ENCODE measurements at places on chromosomes 2 and 18.

GRCh38 chr2:228652366-228652765 is 470.9 kb upstream of the SPHKAP start:
- no peak overlapping the region for H3K27ac ChIP-seq
- no peaks in the 10 kb centered on the region for H3K36me3 ChIP-seq
- H3K27me3 ChIP-seq: no peaks in the 10 kb centered on the region

DNA sequence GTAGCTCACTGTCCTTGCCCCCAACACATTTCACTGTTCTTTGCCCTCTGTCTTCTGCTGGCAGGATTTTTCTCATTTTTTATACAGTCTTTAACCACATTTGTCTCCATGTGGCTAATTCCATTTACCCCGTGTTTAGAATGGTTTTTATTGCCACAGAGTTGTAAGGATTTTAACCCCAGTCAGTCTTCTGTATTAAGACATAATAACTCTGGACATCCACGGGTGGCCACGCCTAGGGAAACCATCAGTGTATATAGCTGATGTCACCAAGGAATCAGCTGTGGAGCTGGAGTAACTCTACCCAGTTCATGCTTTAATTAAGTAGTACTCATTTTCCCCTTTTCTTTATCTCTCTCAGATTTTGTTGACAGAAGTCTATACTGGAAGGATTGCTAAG is 139.8 kb downstream of the MAP4K4 start:
- peak overlapping the region; percentile 60 for H3K27ac ChIP-seq
- peaks cover 7% of the 10 kb centered on the region for H3K4me1 ChIP-seq
- no peak for DNase-seq
- peaks cover 51% of the 10 kb centered on the region for H3K36me3 ChIP-seq
- H3K27me3 ChIP-seq: no peaks in the 10 kb centered on the region
- H3K4me3 ChIP-seq: no peak overlapping the region

DNA sequence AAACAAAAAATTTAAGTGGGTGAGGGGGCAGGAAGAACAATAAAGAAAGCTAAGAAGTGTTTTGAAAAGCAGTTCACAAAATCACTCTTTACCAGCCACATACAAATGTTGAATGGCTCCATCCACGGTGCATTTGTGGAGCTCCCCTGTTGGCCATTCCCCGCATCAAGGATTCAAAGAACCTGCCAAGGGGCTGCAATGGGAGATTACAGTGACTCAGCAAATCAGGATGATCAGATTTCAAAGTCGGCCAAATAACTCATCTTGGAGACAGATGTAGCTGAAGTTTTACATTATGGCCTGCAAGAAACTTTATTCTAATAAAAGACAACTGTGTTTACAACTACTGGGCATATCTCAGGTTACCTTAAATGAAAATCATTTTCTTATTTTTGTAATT is 26.9 kb downstream of the COL4A3 start:
- H3K4me3 ChIP-seq: no peak overlapping the region
- peaks cover 15% of the 10 kb centered on the region for H3K36me3 ChIP-seq
- H3K27me3 ChIP-seq: no peaks in the 10 kb centered on the region

GRCh38 chr2:174858745-174859144 is 94.5 kb upstream of the CHRNA1 start:
- no peak overlapping the region for H3K27ac ChIP-seq
- H3K4me3 ChIP-seq: no peak overlapping the region
- H3K36me3 ChIP-seq: no peaks in the 10 kb centered on the region
- H3K27me3 ChIP-seq: peaks cover 2% of the 10 kb centered on the region
- DNase-seq: no peak

- DNase-seq: no peak
- H3K4me1 ChIP-seq: peaks cover 2% of the 10 kb centered on the region
- peaks cover 2% of the 10 kb centered on the region for H3K36me3 ChIP-seq
- no peak overlapping the region for H3K4me3 ChIP-seq
- H3K27ac ChIP-seq: no peak overlapping the region
- H3K27me3 ChIP-seq: peaks cover 9% of the 10 kb centered on the region
Observed at GRCh38 chr18:78701771-78702396, 277.7 kb upstream of the SALL3 start.

GRCh38 chr2:37142546-37142945 is 14.2 kb downstream of the EIF2AK2 start:
- DNase-seq: no peak
- H3K4me3 ChIP-seq: no peak overlapping the region
- H3K36me3 ChIP-seq: peaks cover 26% of the 10 kb centered on the region
- peaks cover 3% of the 10 kb centered on the region for H3K4me1 ChIP-seq

- peak; percentile 33 for DNase-seq
- H3K27ac ChIP-seq: no peak overlapping the region
- no peaks in the 10 kb centered on the region for H3K4me1 ChIP-seq
- H3K36me3 ChIP-seq: no peaks in the 10 kb centered on the region
- peaks cover 25% of the 10 kb centered on the region for H3K27me3 ChIP-seq
- no peak overlapping the region for H3K4me3 ChIP-seq
Observed at GRCh38 chr2:219352448-219353023, 20.0 kb upstream of the RESP18 start.

DNA sequence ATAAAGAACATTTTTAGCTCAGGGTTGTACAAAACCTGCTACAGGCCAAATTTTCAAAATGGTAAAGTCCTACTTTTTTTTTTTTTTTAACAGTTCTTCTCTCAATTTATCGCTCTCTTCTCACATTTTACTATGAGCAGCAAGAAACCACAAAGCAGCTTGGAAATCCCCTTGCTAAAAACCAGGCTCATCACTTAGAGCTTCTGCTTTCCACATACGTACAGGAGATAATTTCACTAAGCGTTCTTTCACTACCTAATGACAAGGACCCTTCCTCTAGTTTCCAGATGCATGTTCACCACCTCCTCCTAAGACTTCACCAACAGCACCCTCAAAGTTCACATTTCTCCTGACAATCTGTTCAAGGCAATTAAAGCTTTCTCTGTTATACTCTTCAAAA is 294.9 kb upstream of the CYRIA start:
- peak overlapping the region; percentile 9 for H3K4me3 ChIP-seq
- DNase-seq: no peak
- H3K27ac ChIP-seq: peak overlapping the region; percentile 87
- H3K4me1 ChIP-seq: peaks cover 43% of the 10 kb centered on the region
- peaks cover 2% of the 10 kb centered on the region for H3K36me3 ChIP-seq

- H3K36me3 ChIP-seq: peaks cover 20% of the 10 kb centered on the region
- H3K27ac ChIP-seq: no peak overlapping the region
- H3K27me3 ChIP-seq: peaks cover 2% of the 10 kb centered on the region
- DNase-seq: no peak
Observed at GRCh38 chr2:239122421-239123110, 274.7 kb downstream of the TWIST2 start.

DNA sequence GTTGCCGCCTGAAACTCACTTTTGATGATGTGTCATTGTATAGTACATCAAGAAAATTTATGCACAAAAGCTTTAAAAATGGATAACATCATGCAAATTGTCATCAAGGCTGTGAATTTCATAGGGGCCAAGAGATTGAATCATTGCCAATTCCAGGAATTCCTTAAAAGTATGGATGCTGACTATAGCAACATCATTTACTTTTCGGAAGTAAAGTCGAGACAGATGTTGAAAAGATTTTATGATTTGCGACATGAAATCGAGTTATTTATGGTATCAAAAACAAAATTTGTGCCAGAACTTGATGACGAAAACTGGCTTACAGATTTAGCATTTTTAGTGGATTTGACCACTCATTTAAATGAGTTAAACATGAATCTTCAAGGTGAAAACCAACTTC is 56.3 kb downstream of the ASB1 start:
- no peak overlapping the region for H3K4me3 ChIP-seq
- DNase-seq: no peak
- H3K27ac ChIP-seq: no peak overlapping the region
- H3K27me3 ChIP-seq: no peaks in the 10 kb centered on the region

DNA sequence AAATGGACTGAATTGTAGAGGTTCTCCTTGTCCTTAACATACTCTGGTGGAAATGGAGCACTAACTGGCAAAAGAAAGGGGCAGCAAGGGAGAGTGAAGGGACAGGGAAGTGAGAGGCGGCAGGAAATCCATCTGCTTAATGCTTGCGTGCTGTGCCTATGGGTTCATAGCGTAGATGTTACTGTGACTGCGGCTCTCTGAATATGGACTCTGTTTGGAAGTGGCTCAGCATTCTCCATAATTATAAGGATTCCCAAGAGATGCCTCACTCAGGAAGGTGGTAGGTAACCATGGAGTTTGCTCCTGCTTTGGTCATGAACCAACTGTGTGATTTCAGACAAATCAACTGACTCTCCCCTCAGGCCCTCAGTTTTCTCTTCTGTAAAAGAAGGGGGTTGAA is 50.0 kb downstream of the MYO3B start:
- no peak overlapping the region for H3K4me3 ChIP-seq
- no peak overlapping the region for H3K27ac ChIP-seq
- H3K4me1 ChIP-seq: peaks cover 2% of the 10 kb centered on the region
- no peaks in the 10 kb centered on the region for H3K27me3 ChIP-seq

GRCh38 chr18:48913775-48914174 is 37.0 kb downstream of the SMAD7 start:
- no peak for DNase-seq
- no peaks in the 10 kb centered on the region for H3K27me3 ChIP-seq
- no peaks in the 10 kb centered on the region for H3K36me3 ChIP-seq
- H3K4me3 ChIP-seq: no peak overlapping the region

GRCh38 chr2:233387667-233388528 is 33.6 kb downstream of the DGKD start:
- H3K4me3 ChIP-seq: no peak overlapping the region
- peaks cover 37% of the 10 kb centered on the region for H3K4me1 ChIP-seq
- peaks cover 9% of the 10 kb centered on the region for H3K36me3 ChIP-seq
- H3K27ac ChIP-seq: no peak overlapping the region

- H3K4me3 ChIP-seq: peak overlapping the region; percentile 67
- no peaks in the 10 kb centered on the region for H3K36me3 ChIP-seq
- H3K4me1 ChIP-seq: peaks cover 3% of the 10 kb centered on the region
Observed at GRCh38 chr2:130756053-130756873, 923 bp downstream of the AMER3 start.

GRCh38 chr2:26706616-26707473 is 14.3 kb downstream of the KCNK3 start:
- H3K27me3 ChIP-seq: peaks cover 9% of the 10 kb centered on the region
- H3K27ac ChIP-seq: no peak overlapping the region
- no peak overlapping the region for H3K4me3 ChIP-seq
- H3K4me1 ChIP-seq: no peaks in the 10 kb centered on the region
- no peaks in the 10 kb centered on the region for H3K36me3 ChIP-seq
- no peak for DNase-seq

DNA sequence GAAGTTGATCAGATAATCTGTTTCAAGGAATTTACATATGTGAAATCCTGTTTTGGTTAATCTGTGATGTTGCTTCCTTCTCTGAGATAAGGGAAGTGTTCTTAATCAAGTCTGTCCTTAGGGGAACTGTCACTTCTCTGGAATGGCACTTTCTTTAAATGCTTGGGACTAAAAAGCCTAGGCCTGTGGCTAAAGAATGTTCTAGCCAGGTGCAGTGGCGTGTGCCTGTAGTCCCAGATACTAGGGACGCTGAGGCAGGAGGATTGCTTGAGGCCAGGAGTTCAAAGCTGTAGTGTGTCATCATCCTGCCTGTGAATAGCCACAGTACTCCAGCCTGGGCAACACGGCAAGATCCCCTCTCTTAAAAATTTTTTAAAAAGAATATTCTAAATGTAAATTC is 217.6 kb upstream of the SIX3 start:
- peaks cover 7% of the 10 kb centered on the region for H3K36me3 ChIP-seq
- H3K4me3 ChIP-seq: no peak overlapping the region
- H3K27me3 ChIP-seq: no peaks in the 10 kb centered on the region

GRCh38 chr2:6943971-6944370 is 26.8 kb downstream of the RNF144A start:
- peaks cover 9% of the 10 kb centered on the region for H3K4me1 ChIP-seq
- H3K27me3 ChIP-seq: peaks cover 3% of the 10 kb centered on the region
- no peak overlapping the region for H3K27ac ChIP-seq
- no peak overlapping the region for H3K4me3 ChIP-seq
- DNase-seq: no peak

GRCh38 chr2:128554151-128554769 is 235.6 kb upstream of the HS6ST1 start:
- no peaks in the 10 kb centered on the region for H3K4me1 ChIP-seq
- no peak overlapping the region for H3K27ac ChIP-seq
- no peak for DNase-seq
- no peaks in the 10 kb centered on the region for H3K36me3 ChIP-seq
- H3K4me3 ChIP-seq: no peak overlapping the region

- H3K36me3 ChIP-seq: no peaks in the 10 kb centered on the region
- H3K4me3 ChIP-seq: no peak overlapping the region
- no peak overlapping the region for H3K27ac ChIP-seq
- DNase-seq: no peak
- no peaks in the 10 kb centered on the region for H3K27me3 ChIP-seq
Observed at GRCh38 chr2:65120990-65121693, 8.8 kb downstream of the RAB1A start.

DNA sequence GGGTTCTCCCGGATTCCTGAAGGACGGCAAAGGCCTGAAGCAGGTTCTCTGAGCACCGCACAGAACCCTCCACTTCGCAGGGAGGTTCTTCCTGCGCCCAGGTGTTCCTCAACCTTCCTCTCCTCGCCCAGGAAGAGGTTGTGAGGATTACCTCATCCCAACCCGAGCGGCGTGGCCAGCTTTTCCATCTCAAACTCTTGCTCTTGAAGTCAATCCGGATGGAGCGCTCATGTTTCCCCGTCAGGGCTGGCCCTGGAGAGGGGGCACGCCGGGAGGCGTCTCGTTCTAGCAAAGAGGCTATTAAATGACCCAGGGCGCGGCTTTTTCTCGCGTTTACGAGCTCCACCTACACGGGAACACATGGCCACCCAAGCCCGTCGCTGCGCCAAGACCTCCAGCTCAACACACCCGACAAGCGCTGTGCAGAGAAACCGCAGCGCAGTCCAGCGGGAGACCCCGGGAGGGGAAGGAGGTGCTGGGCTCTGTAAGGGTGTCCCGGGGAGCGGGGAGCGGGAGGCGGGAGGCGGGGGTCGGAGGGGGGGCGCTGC is 540 bp upstream of the RAB10 start:
- H3K36me3 ChIP-seq: peaks cover 6% of the 10 kb centered on the region
- H3K4me1 ChIP-seq: peaks cover 23% of the 10 kb centered on the region
- H3K27me3 ChIP-seq: no peaks in the 10 kb centered on the region
- peak overlapping the region; percentile 89 for H3K4me3 ChIP-seq
- no peak for DNase-seq
- H3K27ac ChIP-seq: peak overlapping the region; percentile 79

DNA sequence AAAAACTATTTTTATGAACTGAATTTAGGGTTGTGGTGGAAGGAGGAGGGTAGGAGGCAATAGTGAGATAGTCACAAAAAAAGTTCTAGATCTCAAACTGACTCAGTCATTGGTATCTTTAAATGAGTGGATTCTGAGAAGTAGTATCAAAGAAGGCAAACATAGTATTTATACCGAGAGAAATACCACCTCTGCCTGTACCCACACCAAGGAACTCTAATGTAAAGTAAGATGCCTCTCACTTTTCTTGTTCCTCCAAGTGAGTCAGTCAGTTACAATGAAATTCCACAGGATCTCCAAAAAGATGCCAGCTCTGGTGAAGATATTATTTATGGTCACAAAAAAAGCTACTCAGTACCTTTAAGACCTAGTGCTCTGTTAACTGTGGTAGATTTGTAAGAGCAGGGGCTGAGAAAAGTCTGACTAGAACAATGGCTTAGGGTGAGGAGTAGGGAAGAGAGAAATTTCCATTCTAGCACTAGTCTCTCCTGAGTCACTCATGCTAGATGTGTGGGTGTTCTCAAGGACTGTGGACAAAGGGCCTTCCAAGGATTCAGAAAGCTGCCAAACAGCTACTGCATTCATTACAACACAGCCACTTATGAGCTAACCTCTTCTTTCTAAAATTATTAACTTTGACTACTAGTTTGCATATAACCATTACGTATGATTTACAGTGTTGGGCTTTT is 36.3 kb downstream of the YWHAQ start:
- no peak for DNase-seq
- peak overlapping the region; percentile 78 for H3K27ac ChIP-seq
- no peaks in the 10 kb centered on the region for H3K27me3 ChIP-seq
- peaks cover 32% of the 10 kb centered on the region for H3K36me3 ChIP-seq
